NCI-H1436 treated with DMSO at 0.1 percent for 48 hours (cell line): ENCODE measurements at places on chromosomes 7 and 10.

DNA sequence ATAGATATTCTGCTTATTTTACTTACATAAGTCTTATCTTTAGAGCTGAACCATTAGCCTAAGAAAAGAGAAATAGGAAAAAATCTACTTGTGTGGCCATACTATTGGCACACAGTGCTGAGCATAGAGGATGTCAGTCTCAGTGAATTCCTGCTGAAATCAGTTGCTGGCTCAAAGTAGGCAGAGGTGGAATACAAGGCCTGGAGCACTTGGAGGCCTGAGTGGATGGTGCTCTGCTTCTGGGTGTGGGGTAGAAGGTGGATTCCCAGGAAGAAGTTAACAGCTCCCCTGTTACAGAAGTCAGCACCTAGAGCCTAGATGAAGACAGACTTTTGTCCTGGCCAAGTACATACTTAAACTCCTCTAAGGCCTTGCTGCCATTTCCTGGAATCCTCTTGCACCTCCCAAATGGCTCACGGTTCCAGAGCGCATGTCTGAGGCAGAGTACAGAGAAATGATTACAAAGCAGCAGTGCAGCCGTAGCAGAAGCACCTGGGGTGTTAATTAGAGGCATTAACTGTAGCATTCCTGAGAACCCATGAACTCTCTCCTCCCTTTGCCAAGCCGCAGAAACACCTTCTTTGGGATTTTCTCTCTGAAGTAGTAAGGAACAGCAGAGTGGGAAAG, 18.0 kb upstream of the XPNPEP1 start:
- DNase-seq: no peak

DNA sequence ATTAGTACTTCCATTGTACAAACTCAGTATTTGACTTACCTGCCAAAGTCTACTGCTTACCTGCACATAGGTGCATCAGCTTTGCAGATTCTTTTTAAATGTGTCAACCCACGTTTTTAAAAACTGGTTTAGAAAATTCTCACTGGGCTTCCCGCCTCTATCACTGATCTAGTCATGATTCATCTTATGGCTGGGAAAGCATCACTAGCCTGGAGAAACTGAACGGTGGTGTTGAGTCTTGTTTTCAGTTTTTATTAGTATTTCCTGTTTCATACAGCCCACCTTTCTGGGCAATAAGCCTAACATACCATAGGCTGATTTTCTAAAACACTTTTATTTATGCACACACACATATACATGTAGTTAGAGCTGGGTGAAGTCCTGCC, 19.7 kb downstream of the DOCK1 start:
- no peak for DNase-seq

DNA sequence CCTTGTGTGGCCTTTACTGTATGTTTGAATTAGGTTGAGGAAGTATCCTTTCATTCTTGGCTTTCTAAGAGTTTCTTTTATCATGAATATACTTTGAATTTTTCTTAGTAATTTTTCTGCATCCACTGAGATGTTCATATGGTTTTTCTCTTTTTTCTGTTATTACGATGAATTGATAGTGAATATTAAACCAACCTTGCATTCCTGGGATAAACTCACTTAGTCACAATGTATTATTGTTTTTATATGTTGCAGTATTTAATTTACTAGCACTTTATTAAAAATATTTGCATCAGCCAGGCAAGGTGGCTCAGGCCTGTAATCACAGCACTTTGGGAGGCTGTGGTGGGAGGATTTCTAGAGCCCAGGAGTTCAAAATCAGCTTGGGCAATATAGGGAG, 15.3 kb upstream of the RBM33 start:
- no peak for DNase-seq

GRCh38 chr10:128286141-128286761, 160.0 kb upstream of the MKI67 start:
- DNase-seq: no peak

GRCh38 chr7:129264534-129264933, 39.7 kb downstream of the AHCYL2 start:
- DNase-seq: no peak

DNA sequence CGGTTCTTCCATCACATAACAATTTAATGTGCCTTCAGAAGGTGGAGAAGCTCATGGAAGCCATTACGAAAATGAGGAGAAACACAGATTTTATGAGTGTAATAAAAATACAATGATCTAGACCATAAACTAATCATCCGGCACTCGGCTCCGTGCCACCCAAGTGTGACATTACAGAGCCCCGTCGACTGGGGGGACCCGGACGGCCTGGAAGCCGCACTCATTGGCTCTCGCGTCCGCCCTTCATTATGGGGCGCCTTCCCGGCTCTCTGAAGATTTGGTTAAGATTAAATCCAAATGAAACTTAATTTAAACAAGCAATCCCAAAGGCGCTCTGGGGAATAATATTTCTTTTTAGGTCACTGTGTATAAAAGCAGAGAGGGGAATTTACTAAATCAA, 242.6 kb downstream of the DNAJB6 start:
- DNase-seq: no peak

DNA sequence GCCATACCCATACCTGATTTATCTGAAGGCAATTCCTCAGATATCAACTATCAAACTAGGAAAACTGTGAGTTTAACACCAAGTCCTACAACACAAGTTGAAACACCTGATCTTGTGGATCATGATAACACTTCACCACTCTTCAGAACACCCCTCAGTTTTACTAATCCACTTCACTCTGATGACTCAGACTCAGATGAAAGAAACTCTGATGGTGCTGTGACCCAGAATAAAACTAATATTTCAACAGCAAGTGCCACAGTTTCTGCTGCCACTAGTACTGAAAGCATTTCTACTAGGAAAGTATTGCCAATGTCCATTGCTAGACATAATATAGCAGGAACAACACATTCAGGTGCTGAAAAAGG, 69.0 kb upstream of the RSBN1L start:
- no peak for DNase-seq

DNA sequence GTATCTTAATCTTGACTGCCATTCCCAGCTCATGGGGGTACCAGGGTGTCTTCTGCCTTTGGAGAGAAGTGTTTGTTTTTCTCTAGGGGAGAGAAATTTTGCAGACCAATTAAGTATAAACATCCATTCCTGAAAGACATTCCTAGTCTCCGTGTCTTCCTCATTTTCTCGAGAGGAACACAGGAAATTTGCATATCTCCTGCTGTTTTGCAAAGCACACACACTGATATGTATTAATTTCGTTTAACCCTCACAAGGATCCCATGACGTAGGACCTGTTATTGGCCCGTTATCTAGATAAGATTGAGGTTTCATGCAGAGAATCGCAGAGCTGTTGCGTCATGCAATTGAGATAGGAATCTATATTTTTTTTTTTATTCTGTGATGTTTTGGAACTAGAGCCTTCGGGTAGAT, 944 bp downstream of the RHBDD2 start:
- no peak for DNase-seq

DNA sequence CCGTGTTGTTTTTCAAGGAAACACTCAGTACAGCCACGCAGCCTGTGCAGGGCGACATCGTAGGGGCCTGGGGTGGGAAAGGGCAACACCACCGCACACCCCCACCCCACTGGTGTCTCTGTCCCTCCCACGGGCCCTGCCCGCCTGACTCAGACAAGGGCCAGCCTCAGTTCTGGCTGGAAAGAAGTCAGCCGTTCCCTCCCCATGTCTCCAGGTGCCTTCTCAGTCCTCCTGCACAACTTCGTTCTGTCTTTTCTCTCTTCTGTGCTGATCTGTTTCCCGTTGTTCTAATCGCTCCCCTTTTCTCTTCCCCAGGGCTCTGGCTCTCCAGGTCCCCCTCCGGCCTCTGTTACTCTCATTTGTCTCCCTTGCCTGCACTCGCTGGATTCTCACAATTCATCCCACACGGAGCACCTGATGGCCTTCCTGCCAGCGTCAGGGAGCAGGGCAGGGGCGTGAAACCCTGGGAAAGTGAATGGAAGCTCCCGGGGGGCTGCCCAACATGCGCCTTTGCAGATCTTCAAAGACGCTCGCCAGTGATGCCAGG, 97.7 kb downstream of the WDR37 start:
- DNase-seq: no peak

GRCh38 chr7:88789480-88790064, 6.0 kb downstream of the TEX47 start:
- DNase-seq: no peak

DNA sequence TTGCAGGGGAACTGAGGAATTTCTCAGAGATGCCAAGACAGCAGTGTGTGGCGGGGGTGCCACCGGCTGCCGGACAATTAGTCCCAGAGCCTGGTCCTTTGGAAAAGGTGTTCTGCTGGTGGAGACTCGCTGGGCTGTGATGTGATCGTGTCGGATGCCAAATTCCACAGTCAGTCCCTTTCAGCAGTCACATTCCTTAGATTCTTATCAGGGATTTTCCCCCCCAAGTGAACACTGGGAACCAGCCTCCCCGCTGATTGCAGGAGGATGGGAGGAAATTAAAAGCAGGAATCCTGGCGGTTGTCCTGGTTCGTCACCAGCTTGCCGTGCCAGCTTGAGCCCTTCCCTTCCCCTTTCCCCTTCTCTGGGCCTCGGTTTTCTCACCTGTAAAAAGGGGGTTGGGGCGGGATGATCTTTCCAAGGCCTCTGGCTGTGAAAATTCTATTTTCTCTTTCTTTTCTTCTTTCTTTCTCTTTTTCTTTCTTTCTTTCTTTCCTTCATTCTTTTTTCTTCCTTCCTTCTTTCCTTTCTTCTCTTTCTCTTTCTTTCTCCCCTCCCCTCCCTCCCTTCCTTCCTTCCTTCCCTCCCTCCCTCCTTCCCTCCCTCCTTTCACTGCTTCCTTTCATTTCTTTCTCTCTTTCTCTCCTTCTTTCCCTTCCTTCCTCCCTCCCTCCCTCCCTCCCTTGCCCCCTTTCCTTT, 39.6 kb downstream of the COL26A1 start:
- no peak for DNase-seq

DNA sequence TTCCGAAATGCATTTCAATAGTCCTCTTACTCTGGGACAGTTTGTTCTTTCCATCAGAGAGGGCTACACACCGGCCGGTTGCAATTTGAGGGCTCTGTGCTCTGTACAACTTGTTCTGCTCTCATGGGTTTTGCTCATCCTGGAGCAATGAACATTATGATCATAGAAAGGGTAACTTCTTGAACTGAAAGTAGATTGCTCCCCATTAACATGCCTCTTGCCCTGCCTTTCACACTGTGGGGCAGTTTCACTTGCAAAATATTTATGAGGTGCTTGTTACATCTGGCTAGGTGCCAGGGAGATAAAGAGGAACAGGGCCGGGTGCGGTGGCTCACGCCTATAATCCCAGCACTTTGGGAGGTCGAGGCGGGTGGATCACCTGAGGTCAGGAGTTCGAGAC, 97.3 kb upstream of the MPP7 start:
- no peak for DNase-seq

GRCh38 chr10:44333511-44333910, 51.4 kb downstream of the CXCL12 start:
- DNase-seq: no peak

- DNase-seq: no peak
Measured at GRCh38 chr7:137342265-137342664, 1.3 kb downstream of the PTN start.

- no peak for DNase-seq
Measured at GRCh38 chr7:142896151-142896550, 10.6 kb upstream of the TRPV6 start.

DNA sequence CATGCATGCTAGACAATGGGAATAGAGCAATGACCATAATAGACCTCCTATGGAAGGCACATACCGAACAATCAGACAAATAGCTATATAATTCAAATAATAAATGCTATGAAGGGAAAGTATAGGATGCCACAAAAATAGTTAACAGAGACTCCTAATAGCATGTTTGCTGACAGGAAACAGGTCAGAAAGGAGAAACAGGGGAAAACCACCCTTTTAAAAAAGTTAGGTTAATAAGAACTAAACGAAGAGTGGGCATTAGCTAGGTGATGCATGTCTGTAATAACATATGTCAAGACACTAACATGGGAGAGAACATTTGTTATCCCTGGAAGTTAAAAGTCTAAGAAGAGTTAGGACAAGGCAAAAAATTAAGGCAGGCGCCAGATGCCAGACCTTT, 58.9 kb downstream of the ABI1 start:
- DNase-seq: no peak

DNA sequence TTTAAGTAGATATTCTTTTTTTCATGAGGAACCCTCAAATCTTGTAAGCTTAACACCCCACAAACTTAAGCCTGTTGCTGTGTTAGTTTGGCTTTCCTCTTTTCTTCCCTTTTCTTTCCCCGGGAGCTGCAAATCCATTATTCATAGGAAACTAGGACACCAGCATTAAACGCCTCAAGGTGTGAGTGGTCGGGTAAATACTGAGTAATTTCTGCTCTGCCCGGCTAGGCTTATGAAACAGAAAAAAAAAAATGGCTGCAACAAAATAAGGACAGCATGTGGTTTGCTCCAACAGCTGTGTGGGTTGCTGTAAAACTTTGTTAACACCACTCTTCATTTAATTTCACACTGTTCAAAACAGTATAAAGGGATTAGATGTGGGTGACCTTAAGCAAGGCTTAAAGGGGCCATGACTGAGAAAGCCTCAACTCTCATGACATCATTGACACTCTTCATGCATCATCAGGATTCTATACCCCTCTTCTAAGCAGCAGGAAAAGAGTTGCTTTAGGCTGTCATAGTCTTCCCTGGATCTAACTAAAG, 104.1 kb downstream of the AOAH start:
- no peak for DNase-seq

DNA sequence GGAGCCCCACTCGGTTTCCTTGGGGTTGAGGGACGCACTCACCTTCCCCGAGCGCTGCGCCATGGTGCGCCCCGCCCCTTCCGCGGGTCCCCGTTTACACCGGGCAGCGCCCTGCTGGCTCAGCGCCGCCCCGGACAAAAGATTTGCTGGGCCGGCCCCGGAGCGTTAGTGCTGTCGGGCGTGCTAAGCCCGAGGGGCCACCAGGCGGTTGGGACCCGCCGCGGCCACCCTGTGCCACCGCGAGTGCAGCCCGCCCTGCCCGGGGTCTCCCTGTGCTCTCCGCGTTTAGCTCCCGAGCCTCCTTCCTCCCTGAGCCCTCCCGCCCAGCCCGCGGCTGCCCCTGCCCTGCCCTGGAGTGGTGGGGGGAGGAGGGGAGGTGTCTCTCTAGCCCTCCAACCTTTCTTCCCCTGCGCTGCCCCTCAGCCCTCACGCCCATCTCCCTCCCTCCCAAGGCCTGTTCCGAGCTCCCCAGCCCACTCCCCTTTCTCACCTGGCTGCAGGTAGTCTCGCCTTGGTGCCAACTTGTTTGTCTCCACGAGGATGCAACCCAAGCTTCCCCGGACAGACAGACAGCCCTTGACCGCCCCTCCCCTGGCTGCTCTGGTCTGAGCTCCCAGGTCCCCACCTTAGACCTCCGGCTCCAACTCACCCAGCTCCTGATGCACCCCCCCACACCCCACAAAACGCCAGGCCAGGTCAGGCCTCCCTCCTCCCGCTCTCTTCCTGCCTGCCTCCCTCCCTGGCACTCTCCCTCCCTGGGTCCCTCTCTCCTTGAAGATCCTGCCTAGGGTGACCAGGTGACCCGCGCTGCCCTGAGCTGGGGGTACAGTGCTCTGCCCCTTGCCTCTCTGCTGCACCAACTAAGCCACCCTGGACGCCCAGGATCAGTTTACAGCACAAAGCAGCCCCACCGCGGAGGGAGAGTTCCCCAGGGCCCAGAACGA, at the start of gene CRYGN:
TSS of gene CRYGN (minus strand) at position 287 of the 944 bp plus-strand sequence. CDS start at position 63, 224 bp downstream.
- no peak for DNase-seq
